ENCODE measurements at places on chromosomes 4 and X.

GRCh38 chrX:79170476-79171035 is 26.1 kb downstream of the GPR174 start:
- DNase-seq = no peak

DNA sequence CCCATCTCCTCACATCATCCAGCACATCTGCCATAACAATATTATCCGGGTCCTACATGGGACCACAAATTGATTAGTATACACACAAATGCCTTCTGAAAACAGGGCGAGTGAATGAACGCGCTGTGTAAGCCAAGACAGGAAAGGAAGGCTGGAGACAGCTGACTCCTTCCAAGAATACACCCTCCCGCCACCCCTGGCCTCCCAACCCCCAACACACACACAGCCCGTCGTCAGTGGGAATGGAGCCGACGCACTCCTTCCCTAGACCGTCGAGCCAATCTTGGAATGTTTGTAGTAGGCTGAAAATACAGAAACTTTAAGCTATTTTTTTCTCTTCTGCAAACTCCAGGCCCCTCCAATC is 319 bp upstream of the MAGEH1 start:
- no peak for DNase-seq

DNA sequence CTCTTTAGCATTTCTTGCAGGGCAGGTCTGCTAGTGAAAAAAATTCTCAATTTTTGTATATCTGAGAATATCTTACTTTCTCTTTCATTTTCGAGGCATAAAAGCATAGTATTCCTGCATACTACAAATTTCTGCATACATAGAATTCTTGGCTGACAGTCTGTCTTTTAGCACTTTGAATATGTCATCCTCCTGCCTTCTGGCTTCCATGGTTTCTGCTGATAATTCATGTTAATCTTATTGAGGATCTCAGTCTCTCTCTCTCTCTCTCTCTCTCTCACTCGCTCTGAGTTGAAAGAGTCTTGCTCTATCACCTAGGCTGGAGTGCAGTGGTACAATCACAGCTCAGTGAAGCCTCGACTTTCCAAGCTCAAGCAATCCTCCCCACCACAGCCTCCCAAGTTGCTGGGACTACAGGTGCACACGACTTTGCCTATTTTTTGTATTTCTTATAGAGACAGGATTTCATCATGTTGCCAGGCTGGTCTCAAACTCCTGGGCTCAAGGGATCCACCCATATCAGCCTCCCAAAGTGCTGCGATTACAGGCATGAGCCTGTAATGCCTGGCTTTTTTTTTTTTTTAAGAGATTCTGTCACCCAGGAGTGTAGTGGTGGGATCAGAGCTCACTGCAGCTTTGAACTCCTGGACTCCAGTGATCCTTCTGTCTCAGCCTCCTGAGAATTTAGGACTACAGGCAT is 161.3 kb downstream of the FNIP2 start:
- DNase-seq = no peak

GRCh38 chr4:82583897-82584587 is 22.3 kb upstream of the TMEM150C start:
- DNase-seq = no peak

DNA sequence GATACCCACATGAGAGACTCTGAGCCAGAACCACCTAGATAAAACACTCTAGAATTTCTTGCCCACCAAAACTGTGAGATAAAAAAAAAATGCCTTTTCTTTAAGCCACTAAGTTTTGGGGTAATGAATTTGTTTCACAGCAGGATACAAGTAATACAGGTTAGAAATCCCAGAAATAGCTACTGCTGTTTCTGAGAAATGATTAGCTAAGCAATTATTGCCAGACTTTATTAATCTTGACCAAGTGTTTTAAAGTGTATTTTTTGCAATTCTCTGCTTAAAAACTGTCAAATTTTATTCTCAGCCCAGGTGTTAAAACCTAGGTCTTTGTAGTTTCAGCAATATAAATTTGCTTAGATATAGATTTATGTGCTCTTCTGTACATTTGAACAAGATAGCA is 58.6 kb upstream of the CAPN6 start:
- DNase-seq = no peak

DNA sequence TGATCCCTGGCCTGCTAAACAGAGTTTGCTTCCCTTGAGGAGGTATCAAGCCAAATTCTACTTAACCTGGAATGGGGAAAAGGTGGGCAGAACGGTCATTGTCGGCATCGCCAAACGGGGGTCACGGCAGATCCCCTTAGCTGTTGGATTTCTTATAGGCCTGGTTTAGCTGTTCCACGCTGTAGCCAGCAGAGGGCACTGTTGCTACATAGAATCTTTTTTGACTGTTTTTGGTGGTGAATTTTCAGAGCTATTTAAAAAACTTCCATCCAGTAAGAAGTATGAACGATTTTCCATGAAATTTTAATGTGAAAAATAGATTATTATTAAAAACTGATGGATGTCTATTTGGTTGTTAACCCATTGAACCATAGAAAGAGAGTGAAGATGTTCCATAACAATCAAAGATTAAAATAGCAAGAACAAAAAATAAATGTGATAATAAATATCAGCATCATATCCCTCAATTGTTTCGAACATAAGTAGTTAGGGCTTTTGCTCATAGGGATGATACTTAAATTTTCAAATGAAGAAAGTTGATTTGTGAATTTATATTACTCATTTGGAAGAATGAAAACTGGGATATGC is 56.6 kb downstream of the LINC00632 start:
- DNase-seq = peak; percentile 62

- peak; percentile 4 for DNase-seq
Observed at GRCh38 chr4:89277412-89277811, 30.2 kb downstream of the GPRIN3 start.

DNA sequence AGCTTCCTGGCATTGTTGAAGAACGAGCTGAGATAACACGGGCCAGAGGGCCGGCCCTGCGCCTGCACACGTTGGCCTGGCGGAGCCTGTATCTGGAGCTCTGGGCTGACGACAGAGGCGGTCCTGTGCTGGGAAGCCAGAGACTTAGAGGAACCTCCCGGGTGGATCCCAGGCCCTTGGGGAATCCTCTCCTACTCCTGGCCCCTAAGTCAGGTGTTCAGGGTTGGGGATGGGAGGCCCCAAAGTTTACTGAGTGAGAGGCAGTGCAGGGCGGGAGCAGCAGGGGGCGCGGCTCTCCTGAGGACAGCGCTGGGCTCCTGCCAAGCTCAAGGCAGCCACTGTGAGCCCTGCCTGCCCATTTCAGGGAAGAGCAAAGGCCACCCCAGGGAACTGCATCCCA is 2.5 kb upstream of the HTRA3 start:
- peak; percentile 49 for DNase-seq

- peak; percentile 65 for DNase-seq
Observed at GRCh38 chr4:3880615-3881120, 114.5 kb downstream of the ADRA2C start.

DNA sequence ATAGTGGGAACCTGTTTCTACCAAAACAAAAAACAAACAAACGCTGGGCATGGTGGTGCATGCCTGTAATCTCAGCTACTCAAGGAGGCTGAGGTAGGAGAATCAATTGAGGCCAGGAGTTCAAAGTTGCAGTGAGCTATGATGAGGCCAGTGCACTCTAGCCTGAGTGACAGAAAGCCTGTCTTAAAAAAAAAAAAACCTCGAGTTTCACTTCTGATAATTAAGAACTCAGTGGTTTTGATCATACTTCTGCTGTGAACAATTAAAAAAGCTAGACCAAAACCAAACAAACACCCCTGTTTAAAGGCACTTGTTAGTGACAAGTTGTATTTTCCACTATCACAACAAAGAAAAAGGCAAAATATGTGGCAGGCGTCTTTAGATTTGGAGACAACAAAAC is 15.0 kb upstream of the UBE2D3 start:
- DNase-seq = no peak

GRCh38 chr4:139801895-139802294 is 136.3 kb downstream of the MGST2 start:
- no peak for DNase-seq

DNA sequence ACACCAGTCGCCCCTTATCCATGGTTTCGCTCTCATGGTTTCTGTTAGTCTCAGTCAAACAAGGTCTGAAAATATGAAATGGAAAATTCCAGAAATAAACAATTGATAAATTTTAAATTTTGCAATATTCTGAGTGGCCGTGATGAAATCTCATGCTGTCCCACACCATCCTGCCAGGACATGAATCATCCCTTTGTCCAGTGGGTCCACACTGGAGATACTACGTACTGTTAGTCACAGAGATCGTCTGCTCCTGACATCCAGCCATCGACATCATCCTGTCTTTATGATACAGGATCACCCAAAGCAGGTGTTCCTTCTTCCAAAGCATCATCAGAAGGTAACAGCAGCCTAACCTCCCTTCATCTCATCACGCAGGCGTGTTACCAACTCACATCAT is 76.5 kb upstream of the MSX1 start:
- peak; percentile 46 for DNase-seq

DNA sequence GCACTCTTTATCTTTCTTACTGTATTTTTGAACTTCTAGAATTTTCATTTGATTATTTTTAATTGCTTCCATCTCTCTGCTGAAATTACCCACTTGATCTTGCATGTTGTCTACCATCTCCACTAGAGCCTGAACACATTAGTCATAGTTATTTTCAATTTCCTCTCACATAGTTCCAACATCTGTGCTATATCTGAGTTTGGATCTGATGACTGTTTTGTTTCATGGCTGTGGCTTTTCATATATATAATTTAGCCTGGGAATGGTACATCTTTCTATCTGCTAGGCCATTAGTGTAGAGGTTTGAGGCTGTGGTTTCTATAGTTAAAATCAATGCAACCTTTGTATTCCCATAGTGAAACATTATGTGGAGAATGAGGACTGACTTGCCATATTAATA is 33.2 kb downstream of the NPY2R start:
- peak; percentile 6 for DNase-seq

DNA sequence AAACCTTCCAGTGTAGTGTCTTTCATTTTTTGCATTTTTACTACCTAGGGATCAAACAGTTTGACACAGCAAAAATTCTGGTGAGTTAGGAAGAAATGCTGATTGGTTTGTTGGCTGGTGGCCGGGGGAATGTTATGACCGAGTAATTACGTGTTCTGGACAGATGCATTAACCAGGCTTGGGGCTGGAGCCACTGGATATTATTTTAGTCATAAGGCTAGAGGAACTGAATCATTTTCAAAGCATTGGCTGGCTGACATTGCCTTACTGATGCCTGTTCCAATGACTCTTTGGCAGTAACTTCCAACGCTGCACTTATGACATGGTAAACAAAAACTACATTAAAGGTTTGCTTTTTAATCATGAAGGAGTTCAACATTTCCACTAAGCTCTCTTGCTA is 84.6 kb downstream of the FBXO8 start:
- peak; percentile 94 for DNase-seq

DNA sequence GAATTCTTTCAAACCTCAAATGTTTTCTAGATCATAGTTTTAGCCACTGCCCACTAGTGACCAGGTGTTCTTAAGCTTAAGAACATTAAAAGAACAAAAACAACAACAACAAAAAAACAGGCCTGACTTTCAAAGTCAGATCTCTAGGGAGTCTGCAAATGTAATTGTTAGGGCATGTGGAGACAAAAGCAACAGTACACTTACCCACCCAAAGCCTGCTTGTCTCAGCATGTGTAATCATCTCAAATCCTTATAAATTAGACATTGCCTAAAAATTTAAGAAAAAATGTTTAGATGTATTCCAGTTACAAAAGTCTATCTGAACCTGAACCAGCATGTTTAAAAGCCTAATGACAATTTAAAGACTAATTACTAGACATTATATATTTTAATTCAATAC is 79.9 kb downstream of the SLC7A11 start:
- no peak for DNase-seq

GRCh38 chrX:116961872-116962582 is 499.3 kb upstream of the CT83 start:
- DNase-seq = peak; percentile 24

GRCh38 chrX:101303790-101304189 is 12.7 kb upstream of the TAF7L start:
- DNase-seq = no peak

- no peak for DNase-seq
Observed at GRCh38 chr4:153268295-153268694, 64.1 kb downstream of the TRIM2 start.

GRCh38 chrX:3044671-3045070 is 3.4 kb downstream of the ARSF start:
- DNase-seq = no peak

DNA sequence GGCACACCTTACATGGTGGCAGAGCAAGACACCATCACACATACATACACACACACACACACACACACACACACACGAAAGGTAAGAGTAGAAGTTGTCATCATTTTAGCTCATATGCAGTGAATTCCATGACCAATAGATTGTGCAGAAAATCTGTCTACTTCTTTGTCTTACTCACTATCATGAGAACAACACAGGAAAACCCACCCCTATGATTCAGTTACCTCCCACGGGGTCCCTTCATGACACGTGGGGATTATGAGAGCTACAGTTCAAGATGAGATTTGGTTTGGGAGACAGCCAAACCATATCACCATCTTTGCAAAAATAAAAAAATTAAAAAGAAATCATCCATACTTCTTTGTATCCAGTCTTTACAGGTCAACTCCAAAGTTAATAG is 221.1 kb downstream of the BMPR1B start:
- DNase-seq = no peak

DNA sequence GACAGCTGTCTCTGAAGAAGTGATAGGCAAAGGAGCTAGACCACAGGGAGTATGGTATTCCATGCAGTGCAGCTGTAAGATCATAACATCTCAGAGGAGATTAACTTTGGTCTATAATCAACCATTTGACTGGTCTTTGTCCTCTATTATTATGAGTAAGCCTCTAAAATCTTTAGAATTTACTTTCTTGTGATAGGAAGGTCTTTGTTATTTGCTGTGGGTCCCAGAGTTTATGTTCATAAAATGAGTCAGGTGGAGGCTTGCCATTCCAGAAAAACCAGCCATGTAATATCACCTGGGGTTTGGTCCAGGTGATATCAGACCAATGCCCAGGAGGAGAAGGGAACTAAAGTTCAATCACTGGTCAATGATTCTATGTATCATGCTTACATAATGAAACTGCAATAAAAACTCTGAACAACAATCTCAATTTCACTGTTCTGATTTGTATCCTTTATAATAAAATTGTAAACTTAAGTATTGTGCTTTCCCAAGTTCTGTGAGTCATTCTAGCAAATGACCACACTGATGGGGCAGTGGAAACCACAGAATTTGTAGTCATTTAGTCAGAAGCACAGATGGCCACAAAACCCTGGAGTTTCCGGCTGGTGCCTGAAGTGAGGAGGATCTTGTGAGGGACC is 239.6 kb upstream of the TRAM1L1 start:
- DNase-seq = peak; percentile 85

Data from ELR (cell line).